Left cardiac atrium (tissue), 4 donors: ENCODE measurements at places on chromosomes 2 and 18. TPM values are rescaled to one million over a fixed set of nuclear protein-coding genes. Genes with fewer than 3 reads are reported as not detected.

Gene NEB
- 30.5 TPM for total RNA-seq

Gene DYNAP
- not detected for total RNA-seq

Gene FLACC1
- total RNA-seq: 4.9 TPM

Gene GPR45
- total RNA-seq: not detected

Gene NUP35
- 8.5 TPM for total RNA-seq

Gene TFCP2L1
- 0.60 TPM for total RNA-seq

Gene SRBD1
- 13.2 TPM for total RNA-seq

Gene CCDC178
- 0.89 TPM for total RNA-seq

Gene EVA1A
- 0.44 TPM for total RNA-seq
